ENCODE measurements at places on chromosomes 1 and 21.

DNA sequence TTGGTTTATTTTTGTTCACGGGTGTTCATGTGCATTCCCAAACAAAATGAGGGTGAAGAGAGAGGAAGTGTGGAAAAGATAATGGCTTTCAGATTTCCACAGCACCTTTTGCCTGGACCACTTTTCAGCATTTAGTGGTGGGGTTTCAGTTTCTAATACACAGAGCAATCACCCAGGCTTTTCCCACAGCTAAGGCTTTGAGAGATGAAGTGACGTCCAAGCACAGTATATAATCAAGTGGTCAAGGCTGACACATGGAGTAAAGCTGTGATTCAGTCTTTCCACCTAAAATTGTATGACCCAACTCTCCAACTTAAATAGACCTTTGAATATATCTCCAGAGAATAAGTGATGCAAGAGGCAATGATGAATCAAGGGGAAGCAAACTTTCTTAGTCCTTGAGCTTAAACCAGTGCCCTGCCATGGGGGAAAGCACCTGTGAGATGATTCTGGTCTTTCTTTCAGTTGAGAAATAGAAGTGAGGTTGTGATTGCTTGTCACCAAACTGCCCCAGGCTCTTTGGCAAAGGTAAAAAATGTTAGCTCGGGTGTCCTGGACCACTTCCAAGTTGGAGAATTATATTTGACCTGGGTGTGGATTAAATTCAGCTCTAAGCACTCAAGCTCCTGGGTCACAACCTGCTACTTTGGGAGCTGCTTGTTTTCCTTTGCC is 2.4 kb upstream of the PIK3R3 start:
- DNase-seq: no peak

GRCh38 chr1:229887043-229887822 is 179.8 kb upstream of the GALNT2 start:
- no peak for DNase-seq

DNA sequence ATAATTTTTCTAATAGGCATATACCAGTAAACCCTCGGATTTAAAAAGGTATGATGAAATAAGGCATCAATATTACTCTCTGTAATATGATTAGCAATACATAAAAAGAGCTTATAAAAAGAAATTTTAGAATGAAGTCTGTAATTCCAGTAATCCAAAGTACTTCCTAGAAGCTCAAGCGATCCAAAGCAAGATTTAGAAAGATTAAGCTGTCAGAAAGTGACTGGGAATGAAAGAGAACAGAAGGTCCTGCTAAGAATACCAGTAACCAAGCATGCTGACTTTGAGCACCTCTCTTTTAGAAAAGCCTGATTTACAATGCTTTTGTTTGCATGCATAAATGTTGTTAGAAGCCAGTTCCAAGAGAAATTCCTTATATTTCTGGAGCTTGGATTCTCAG is 125.1 kb downstream of the GIPC2 start:
- DNase-seq: no peak

- no peak for DNase-seq
Observed at GRCh38 chr1:235503403-235504121, 690 bp downstream of the B3GALNT2 start.

DNA sequence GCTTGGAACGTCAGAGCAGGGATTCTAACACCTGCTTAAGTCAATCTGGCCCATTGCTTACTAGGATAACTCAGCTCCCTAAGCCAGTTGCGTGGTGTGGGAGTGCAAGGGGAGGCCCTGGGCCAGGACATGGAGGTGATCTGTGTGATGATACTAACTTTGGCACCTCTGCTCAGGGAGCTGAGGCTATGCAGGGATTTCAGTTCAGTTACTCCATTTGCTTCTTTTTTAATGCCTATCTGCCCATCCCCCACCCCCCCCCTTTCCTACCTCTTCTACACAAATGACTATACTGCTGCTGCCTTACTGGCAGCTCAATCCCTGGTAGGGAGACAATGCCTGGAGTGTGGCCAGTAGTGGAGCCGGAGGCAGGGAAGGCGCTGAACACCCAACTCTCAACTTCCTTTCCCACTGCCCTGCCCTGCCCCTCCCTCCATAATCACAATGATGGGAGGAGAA is 19.5 kb downstream of the INKA2 start:
- DNase-seq: no peak

DNA sequence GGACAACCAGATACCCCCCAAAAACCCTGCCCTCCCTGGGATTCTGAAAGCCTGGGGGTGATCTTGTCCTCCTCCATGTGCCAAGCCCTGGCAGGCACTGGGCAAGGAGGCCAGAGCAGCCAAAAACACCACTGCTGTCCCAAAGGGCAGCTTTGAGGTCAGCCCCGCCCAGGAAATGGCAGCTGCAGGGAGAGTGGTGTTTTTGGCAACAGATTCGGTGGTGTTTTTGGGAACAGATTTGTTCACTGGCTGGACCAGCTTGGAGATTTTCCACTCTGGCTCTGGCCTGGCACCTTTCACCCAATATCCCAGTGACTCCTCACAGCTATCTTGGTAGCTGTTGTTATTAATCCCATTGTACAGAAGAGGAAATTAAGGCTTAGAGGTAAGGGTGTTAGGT is 34.7 kb downstream of the LRP8 start:
- DNase-seq: no peak

DNA sequence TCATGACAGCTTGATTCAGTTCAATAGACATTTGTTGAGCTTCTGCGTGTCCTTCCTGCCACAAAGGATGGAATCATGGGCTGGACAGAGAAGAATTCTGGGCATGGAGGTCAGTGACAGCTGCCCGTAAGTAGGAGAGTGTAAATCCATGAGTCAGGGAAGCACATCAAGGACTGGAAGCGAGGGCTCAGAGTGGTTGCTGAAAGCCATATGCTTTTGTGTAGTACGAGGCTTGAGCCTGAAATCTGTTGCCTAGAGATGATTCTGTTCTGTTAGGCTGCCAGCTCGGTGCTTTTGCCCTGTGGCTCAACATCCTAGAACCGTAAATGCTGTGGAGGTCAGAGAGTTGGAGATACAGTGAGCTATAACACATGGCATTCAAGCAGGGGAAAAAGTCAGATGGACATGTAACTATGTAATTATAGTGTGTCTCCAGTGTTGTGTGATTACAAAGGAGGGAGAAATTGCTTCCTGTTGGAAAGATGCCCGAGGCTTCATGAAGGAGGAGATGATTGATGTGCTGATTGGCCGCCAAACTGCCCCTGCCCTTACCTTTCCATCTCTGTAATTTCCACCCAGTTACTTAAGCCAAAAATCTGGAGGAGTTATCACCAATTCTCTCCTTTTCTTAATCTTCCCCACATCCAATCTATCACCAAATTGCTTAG is 92.8 kb upstream of the CACNA1E start:
- no peak for DNase-seq

GRCh38 chr1:177871613-177872307 is 98.1 kb downstream of the SEC16B start:
- no peak for DNase-seq

Data from CD4-positive, alpha-beta T cell treated with Interleukin-4 for 4 hours (primary cell).